Hematopoietic multipotent progenitor cell (in vitro differentiated cells): ENCODE measurements at places on chromosomes 6 and 20.
A peak's percentile ranks its signal among the peaks of the same experiment; 100 is the strongest.

DNA sequence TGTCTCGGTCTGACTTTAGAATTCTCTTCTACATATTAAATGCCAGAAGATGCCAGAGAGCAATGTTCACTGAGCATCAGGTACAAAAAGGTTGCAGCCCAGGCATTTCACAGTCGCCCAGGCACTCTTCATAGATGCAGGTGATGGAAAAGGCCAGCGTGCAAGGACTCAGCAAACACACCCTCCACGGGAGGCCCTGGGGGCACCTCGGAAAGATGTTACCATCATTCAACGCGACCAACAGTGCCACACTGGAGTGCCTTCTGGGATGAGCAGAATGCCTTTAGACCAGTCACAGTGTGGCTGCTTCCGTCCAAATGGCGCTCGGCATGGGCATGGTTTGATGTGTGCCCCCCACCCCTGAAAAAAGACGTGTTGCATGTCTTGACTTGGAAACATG is 4.5 kb upstream of the RAMACL start:
- DNase-seq = no peak

DNA sequence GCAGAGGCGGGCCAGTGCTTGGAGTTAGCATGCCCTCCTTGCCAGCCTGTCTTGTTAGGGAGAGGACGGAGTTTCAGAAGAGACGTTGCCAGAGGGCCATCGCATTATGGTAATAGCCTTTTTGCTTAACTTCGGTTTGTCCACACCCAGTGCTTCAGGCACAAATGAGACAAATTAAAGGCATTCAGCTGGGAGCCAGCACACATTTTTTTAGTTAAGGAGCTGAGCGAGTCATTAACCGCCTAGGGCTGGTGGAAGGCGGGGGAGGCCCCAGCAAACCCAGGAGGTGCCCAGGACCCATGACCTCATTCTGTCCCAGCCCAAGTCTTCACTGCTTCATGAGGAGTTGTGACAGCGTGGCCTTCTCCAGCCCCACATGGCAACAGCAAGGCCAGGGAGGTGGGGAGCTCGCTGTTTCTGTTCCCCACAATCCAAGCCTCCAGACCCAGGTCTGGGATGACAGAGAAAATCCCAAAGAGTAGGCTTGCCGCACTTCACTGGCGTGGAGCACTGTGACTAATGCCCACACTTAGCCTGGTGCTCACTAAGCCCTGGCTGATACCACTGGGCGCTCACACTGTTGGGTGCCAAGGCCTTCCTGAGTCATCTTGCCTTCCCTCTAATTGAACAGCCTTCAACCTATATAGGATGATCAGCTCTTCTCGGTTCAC is 237.1 kb downstream of the ANKRD60 start:
- DNase-seq = no peak

DNA sequence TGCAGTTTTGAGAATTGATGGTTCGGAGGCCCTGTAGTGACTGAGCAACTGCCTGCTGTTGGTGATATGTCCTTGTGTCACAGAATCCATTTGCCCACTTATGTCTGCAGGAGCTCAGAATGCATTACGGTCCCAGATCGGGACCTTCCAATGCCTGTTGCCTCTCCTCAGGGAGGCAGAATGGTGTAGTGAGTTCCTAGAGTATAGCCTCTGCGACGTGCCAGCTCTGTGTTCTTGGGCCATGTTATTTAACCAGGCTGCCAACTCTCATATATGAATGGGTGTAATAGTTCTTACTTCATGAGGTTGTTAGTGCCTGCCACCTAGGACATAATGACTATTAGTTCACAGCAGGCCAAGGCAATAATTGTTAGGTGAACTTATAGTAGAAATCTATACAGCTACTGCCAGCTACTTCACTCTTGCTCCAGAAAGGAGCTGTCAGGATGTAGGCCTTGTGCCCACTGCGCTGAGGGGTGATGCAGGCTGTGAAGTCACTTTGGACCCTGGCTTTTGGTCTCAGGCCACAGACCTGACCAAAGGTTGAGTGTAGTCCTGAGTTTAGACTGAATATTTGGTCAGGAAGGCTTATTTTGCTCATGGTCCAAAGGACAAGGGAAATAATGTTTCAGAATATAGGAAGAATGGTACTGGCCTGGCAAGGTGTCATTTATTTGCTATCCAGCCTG is 82.1 kb downstream of the ASXL1 start:
- DNase-seq = no peak

DNA sequence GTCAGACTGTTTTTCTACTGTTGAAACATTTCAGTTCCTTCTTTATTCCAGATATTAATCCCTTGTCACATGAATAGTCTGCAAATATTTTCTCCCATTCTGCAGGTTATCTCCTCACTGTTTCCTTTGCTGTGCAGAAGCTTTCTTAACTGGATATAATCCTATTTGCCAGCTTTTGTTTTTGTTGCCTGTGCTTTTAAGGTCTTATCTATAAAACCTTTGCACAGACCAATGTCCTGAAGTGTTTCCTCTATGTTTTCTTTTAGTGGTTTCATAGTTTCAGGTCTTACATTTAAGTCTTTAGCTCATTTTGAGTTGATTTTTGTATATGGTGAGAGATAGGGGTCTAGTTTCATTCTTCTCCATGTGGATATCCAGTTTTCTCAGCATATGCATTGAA is 19.2 kb downstream of the NCOA6 start:
- no peak for DNase-seq

GRCh38 chr6:81309811-81310210 is 442.7 kb downstream of the TENT5A start:
- DNase-seq = no peak

DNA sequence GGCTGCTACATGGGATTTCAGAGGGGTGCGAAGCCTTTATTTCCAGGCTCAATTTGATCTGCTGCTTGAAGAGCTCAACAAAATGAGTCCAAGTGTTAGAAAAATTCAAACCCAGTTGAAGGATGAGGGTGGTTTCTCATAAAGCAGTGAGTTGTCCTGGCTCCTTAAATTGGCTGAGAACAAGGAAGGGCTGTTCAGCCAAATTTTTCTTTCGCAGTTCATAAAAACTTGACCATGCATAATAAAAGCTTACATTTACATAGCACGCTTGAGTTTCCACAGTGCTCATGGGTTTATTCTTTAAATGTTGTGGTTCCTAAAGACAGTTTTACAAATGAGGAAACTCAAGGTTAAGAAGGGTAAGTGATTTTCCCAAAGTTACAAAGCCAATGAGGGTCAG is 174.4 kb upstream of the FOXA2 start:
- no peak for DNase-seq

DNA sequence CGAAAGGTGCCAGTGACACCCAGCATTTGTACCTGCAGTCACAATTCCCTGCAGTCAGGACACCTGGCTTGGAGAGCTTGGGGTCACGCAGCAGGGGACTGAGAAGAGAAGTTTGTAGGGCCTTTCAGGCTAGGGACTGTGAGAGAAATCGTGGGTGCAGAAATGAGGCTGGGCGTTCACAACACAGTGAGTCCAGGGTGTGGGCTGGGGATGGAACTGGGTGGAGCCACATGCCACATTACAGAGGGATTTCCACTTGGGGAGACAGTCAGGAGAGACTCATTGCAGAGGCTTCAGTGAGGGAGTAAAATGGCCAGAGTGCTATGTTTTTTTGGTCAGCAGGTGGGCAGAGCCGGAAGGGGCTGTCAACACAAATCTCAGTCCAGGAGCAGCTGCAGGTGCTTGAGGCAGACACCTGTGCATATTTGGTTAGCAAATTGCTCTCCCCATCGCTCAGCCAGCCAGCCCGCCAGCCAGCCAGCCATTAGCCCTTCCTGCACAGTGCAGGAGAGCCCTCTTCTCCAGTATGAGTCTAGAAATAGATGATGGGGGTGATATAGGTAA is 7.4 kb downstream of the ITPR3 start:
- no peak for DNase-seq

GRCh38 chr6:15480525-15480924 is 182.3 kb downstream of the DTNBP1 start:
- DNase-seq = no peak

- no peak for DNase-seq
Measured at GRCh38 chr6:123769431-123769830, 34.2 kb upstream of the NKAIN2 start.

GRCh38 chr6:109834595-109835437 is 143.3 kb upstream of the GPR6 start:
- no peak for DNase-seq

DNA sequence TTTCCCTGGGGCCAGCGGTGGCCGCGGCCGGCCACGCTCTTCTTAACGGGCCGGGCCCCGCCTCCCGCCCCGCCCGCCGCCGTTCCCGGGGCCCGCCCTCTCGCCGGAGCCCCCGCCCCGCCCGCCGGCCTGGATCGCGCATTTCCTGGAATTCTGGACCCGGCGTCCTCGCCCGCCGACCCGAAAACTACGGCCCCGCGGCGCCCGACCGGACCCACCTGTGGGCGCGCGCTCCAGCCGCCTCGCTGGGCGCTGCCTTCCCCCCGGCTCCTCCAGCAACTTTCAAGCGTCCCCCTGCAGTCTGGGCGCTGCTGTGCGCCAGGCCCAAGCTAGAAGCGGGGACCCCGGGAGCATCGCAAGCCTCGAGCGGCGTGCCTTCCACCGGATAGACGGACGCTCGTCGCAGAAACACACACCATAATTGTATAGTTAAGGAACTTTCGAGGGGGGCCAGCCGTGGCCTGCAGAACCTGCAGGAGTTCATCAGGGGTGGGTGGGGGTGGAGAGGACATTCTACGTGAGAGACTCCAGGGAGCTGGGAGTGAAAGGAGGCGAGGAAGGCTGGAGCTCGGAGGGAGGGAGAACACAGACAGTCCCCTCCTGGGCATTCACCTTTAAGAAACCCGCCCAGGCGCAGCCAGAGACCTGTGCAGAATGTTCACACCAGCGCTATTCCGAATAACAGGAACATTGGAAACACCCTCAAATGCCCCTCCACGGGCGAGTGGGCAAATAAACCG is at the start of gene ADA:
TSS of gene ADA (minus strand) at position 16 of the 740 bp plus-strand sequence. CDS start 92 bp downstream, outside the sequence.
- DNase-seq = peak; percentile 59

DNA sequence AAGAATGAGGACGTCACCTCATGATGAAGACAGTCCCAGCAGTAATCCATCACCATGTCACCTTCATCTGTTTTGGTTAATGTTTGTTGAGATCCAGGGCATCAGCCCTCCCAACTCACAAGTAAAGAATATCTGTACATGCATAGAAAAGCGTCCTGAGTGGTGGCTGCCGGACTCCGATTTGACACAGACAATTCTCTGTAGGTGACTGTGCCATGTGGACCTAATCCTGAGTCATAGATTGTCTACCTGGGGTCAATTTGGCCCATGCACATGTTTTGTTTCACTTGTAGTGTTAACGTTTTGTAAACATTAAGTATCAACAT is 168.4 kb upstream of the UST start:
- DNase-seq = no peak

DNA sequence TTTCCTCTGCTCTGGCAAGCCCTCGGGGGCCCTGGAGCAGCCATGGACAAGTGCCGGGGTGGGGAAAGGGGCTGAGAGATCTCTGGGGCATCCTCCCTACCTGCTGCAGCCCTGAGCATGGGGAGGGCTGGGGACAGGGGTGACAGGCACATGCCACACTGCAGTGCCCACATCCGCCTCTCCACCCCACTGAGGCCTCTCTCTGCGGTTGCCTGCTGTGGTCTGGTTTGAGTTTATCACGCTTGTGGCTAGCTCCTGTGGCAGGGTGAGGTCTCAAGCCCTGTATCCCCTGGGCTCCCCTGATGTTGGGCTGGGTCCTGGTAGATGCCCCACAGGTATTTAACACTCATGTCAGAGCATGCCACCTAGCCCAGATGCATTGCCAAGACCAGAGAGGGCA is 52.9 kb upstream of the MLN start:
- peak; percentile 85 for DNase-seq

GRCh38 chr6:29426654-29427053 is 11.9 kb downstream of the OR12D1 start:
- DNase-seq = no peak

GRCh38 chr6:134098276-134098675 is 45.9 kb upstream of the SLC2A12 start:
- no peak for DNase-seq

DNA sequence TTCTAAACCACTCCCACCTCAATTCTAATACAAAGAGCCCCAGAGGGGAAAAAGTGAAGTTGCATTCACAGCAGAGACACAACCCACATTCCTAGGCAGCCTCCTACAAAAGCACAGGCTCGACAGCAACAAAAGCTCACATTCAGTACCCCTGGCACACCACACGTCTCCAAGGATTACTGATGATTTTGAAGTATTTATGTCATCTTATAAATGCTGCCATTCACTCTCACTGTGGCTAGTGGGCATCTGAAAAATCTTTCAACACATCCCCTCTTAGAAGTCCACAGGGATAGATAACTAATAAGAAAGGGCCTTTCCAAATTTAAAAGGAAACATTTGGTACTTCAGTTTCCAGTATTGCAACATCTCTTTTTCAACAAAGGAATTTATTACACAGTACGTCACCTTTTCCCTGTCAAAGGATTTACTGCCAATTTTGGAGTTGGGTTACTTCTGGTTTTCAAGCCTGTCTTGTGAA is 146.7 kb downstream of the TASP1 start:
- DNase-seq = no peak

DNA sequence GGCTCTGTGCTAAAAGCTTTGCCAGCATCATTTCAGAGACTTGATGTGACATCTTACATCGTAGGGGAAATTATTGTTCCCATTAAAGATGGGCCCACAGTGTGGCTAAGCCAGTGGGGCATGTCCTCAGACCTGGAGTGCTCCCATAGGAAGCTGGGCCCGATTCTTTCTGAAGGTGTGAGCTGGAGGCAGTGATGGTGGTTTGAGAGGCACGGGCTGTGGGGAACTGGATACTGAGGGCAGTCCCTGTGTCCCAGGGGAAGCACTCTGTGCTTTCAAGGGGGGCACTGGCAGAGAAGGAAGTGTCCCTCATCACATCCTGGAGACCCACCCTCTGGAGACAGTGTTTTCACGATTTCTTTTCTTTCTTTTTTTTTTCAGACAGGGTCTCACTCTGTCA is 8.6 kb upstream of the FAM110A start:
- DNase-seq = no peak

GRCh38 chr6:4726645-4727044 is 49.6 kb upstream of the CDYL start:
- no peak for DNase-seq

- DNase-seq = peak; percentile 50
Measured at GRCh38 chr20:1622450-1622849, 2.6 kb upstream of the SIRPB1 start.

- DNase-seq = no peak
Measured at GRCh38 chr20:56391596-56392131, 351 bp downstream of the AURKA start.

GRCh38 chr6:6003621-6004366 is 2.9 kb downstream of the NRN1 start:
- DNase-seq = no peak

- peak; percentile 47 for DNase-seq
Measured at GRCh38 chr20:33685328-33686099, 671 bp downstream of the E2F1 start.

GRCh38 chr6:53524455-53524815 is 20.5 kb downstream of the GCLC start:
- DNase-seq = no peak

GRCh38 chr6:139597771-139598755 is 223.6 kb upstream of the CITED2 start:
- DNase-seq = no peak

- no peak for DNase-seq
Measured at GRCh38 chr6:167347226-167347625, 22.3 kb downstream of the TTLL2 start.

- DNase-seq = peak; percentile 6
Measured at GRCh38 chr6:138455746-138456400, 43.4 kb downstream of the NHSL1 start.
